Calu3 (cell line): ENCODE measurements at places on chromosomes 3 and 15. TPM values are rescaled to one million over a fixed set of nuclear protein-coding genes. Genes with fewer than 3 reads are reported as not detected.

GRCh38 chr3:11379238-11379823 lies 107.1 kb downstream of the ATG7 start:
- peak; percentile 16 for DNase-seq

- DNase-seq = no peak
These were observed 27.2 kb upstream of the MANF start for GRCh38 chr3:51357856-51358255.

- DNase-seq = no peak
These were observed 222.3 kb downstream of the NR1D2 start for GRCh38 chr3:24167429-24167828.

GRCh38 chr3:119352863-119353527 lies 58.8 kb downstream of the ARHGAP31 start:
- peak; percentile 13 for DNase-seq

GRCh38 chr3:158159714-158160113 lies 49.8 kb downstream of the RSRC1 start:
- no peak for DNase-seq

DNA sequence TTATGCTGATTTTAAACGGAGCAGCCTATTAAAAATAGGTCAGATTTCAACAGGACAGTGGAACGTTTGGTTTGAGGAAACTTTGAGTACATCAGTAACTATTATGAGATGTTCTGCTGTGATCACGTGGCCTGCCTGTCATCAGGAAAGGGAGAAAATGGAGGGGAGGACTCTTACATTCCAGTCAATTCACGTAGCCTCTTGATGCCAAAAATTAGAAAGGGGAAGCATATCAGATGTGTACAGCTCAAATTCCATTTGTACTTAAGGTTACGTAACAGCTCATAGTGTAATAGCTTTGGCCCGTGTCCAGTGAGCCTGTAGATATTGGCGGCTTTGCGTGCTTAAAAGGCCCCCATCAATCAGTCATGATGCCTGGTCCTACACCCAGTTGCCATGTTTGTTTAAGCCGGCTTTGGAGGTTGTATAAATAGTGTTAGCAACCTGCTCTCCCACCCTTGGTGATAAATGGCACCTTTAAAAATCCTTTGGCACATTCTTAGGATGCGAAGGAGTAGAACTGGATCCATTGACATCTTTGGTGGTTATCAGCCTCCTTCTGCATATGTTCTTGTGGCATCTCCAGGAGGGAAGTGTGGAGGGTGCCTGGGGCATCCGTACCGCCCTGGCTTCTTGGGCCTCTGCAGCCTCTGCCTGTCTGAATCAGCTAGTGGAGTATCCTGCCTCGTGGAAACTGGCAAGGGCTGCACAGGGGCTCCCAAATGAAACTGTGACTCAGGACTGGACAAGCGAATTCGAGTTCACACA lies 163.9 kb downstream of the THSD4 start:
- peak; percentile 87 for DNase-seq

GRCh38 chr3:172167892-172168648 lies 128.7 kb downstream of the FNDC3B start:
- DNase-seq = no peak

DNA sequence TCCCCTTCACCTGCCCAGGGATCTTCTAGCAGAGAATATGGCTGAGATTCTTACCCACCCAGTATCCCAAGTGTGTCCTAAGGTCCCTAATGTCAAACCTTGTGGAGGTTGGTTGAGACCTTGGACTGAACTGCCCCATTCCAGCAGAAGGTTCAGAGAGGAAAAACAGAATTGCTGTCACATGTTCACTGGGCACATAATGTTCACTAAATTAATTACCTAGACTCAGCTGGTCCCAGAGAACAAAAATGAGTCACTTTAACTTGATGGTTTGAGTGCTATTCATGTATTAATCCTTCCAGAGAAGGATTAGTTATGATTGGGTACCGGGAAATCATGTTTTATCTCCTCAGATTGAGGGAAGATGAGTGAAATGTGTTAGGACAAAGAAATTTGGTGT lies 171.3 kb upstream of the GADL1 start:
- no peak for DNase-seq

GRCh38 chr3:16516695-16517481 lies 3.4 kb upstream of the RFTN1 start:
- DNase-seq = peak; percentile 12

- no peak for DNase-seq
These were observed 16.3 kb downstream of the ACOX2 start for GRCh38 chr3:58520403-58521335.

The NR1I2 gene
- total RNA-seq = 2.9 and 6.0 TPM in 2 replicates
